ENCODE measurements at places on chromosomes 6 and 20.
A peak's percentile ranks its signal among the peaks of the same experiment; 100 is the strongest.

GRCh38 chr6:37514321-37514771 lies 14.7 kb upstream of the CCDC167 start:
- DNase-seq: no peak

DNA sequence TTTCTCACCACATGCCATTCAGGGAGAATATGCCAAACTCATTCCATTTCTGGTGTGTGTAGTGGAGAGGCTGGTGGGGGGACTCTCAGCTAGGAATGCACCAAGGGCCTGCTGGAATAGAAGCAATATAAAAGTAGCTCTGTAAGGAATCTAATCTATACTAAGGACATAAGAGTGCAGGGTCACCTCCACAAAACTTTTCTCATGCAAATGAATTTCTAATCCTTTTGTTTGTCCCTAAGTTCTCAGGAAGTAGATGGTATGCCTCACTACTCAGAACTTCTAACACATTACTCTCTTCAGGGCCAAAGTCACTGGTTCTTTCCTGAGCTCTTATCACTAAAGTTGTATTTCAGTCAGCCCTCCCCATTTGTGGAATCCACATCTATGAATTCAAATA lies 427.2 kb downstream of the C6orf118 start:
- DNase-seq: no peak

DNA sequence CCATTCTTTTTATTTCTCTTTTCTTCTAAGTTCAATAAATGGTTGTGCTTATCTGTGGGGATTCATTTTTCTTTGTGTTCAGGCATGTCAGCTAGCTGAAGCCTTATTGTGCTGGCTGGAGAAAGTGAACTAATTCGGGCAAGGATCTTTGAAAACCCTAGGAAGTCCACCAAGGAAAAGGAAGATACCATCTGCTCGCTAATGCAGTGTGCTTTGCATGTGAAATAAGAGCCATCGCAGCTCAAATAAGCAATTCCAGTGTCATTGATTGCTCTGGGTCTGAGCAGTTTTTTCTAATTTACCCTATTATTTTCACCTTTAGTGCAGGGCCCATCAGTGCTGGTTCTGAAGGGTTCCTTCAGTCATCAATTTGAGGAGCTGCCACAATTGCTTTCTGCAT lies 309.4 kb upstream of the SOX4 start:
- no peak for DNase-seq

- no peak for DNase-seq
Observed at GRCh38 chr6:29424575-29424974, 9.8 kb downstream of the OR12D1 start.

GRCh38 chr20:44028003-44028730 lies 113.5 kb downstream of the TOX2 start:
- no peak for DNase-seq

- DNase-seq: no peak
Observed at GRCh38 chr6:125170376-125170775, 16.8 kb downstream of the TPD52L1 start.

DNA sequence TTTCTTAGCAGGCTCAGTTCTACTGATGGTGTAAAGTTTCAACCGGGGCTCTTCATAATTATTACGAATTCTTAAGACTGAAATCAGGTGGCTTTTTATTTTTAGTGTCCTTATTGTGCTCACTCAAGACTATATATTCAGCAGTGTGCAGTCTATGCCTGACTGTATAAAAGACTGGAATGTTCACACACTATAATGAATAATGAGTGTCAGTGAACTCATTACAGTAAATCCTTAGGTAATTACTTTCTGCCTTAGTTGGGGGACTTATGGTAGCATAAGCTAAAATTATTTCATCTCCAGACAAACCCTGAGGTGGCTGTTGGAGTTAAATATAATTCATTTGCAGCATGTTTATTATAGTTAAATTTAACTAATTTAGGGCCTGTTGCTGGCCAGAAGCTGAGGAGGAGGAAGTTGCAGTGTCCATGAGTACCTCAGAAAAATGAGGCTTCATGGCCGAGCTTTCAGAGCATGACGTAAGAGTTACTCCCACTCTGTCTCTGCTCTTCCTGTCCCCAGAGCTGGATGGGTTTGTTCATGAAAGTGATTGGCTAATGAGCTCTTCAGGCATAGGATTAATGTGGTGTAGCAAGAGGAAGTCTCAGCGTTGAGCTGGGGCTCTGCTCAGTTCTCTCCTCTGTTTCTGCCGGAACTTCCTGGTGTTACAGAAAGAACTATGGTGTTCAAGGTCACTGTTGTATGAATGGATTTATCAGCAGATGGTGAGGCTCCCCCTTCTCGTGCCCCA lies 335.7 kb downstream of the NRN1 start:
- no peak for DNase-seq

GRCh38 chr20:51583073-51583472 lies 40.6 kb upstream of the NFATC2 start:
- no peak for DNase-seq

DNA sequence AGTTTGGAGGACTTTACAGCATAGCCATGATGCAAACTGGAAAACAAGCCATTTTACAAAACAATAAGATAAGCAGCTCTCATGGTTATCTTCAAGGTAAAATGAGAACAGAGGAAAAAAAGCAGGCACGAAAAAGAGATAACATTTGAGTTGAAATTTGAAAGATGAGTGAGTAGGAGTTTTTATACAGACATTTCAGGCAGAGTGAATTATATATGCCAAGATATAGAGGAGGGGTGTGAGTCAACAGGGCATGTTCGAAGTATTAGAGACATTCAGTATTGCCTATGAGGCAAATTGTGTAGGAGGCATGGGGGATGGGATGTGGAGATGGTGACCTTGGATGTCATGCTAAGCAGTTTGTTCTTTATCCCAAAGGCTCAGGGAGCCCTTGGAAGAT lies 240.5 kb upstream of the MAN1A1 start:
- no peak for DNase-seq

DNA sequence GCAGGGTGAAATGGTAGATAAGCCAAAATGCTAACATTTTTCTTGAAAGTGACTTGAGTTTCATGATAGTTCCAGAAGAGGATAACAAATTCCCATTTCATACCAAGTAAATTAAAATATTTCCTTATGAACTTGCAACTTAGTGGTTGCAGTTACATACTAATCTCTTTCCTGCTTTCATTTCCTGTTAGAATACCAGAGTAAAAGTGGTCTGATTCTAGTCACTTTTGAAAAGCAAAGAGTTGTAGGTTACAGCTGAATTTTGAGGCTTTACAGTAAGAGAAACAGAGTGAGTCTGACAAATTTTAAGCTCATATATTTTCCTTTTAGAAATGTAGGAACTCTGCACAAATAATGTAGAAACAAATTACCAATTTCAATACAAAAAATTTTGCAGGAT lies 117.4 kb downstream of the ZFAND3 start:
- no peak for DNase-seq

- DNase-seq: no peak
Observed at GRCh38 chr6:144741659-144742058, 456.5 kb downstream of the UTRN start.

- no peak for DNase-seq
Observed at GRCh38 chr6:44809258-44809657, 421.8 kb downstream of the CDC5L start.

GRCh38 chr6:24078200-24078599 lies 47.8 kb upstream of the NRSN1 start:
- DNase-seq: no peak

DNA sequence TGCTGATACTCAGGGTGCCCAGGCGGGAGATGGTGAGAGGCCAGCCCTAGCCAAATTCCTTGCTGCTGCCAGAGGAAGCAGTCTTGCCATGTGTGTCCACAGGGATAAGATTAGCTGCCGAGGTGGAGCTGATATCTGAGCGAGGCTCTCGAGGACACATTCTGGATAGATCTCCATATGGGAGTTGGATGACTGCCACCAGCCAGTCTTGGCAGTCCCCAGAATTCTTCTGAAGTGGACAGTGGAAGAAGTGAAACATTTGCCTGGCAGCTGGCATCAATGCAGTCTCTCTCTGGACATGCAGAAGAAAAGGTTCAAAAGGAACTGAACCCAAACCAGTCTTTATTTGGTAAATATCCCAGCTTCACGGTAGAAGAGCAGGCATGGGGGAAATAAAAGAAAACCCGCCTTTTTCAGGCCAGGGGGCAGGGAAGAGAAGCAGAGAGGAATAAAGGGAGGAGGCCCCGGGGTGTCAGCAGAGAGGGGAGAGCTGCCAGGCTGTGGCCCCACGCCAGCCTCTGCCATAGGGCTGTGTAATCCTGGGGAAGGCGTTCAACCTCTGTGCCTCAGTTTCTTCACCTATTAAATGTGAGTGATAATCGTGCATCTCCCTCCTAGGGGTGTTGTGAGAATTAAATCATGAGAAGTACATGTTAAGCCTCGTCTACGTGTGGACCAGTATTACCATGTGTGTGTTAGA lies 3.7 kb upstream of the FUCA2 start:
- DNase-seq: peak; percentile 65

DNA sequence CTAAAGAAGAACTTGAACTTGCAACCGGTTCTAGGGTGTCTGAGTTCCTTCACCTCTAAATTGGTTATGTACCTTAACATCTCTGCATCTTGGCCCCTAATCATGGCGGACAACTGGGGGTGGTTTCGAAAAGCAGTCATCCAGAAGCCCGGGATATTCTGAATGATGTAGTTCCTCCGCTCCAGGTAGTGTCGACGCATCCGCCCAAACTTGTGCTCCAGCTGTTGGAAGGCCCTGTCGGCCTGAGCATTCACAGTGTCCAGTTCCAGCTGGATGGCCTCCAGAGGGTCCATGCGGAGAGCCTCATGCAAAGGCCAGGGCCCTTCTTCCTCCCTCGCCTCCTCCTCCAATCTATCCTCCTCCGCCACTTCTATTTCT lies 887 bp downstream of the TSPYL1 start:
- peak; percentile 70 for DNase-seq

GRCh38 chr20:6654513-6655252 lies 112.8 kb upstream of the BMP2 start:
- no peak for DNase-seq

DNA sequence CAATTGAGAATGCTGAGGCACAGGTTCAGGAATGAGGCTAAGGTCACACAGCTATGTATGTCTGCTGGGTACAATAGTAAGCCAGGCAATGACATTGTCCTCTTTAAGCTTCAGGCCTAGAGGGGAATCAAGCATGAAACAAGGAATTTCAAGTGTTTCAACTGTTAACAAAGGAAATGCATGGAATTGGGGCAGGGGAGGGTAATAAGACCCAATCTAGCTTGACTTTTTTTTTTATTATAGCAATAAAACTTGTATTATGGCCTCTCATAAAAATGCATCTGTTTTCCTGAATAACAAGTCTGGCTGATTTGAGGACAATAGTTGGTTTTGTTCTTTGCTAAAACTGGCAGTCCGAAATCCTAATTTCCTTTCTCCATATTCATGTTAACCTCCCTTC lies 336.7 kb downstream of the CBLN4 start:
- DNase-seq: no peak

DNA sequence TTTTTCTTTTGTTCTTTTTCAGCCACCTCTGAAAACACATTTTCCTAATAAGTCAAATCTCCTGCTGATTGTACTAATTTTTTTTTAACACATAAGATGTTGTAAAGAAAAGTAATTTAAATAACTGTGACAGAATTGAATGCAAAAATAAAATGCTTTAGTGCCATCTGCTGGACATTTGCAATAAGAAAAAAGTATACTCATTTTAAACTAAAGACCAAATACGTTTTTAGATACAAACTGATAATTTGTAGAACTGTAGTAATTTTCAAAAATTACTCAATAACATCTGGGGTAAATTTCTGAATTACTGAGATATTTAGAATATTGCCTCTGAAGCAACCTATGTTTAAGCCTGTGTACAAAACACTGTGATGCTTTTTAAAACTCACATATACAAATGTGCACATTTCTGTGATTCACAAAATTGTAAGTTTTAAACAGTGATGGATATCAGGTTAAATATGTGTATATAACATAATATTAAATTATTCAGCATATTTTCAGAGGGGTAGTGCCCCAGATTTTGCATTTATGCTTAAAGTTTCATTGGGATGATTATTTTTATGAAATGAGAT lies 198.7 kb downstream of the RIMS1 start:
- peak; percentile 6 for DNase-seq

Measured in right lung (tissue), 10 donors.